ENCODE measurements at places on chromosomes 7 and 10.

DNA sequence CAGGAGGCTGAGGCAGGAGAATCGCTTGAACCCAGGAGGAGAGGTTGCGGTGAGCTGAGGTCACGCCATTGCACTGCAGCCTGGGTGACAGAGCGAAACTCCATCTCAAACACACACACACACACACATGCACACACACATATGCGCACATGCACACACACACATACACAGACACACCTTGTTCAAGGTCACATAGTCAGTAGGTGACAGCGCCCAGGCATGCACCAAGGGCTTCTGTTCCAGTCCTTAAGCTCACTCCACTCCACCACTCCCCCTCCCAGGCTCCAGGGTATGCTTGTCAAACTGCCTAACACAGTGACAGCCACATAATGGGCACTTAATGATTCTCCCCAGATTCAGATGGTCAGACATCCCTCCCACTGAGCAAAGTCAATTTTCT is 37.0 kb downstream of the KCNMA1 start:
- DNase-seq, result no peak

GRCh38 chr10:15879058-15879457 is 18.8 kb upstream of the MINDY3 start:
- DNase-seq, result no peak

GRCh38 chr10:48796713-48797245 is 112.1 kb downstream of the WDFY4 start:
- no peak for DNase-seq

GRCh38 chr7:146982482-146982881 is 865.9 kb downstream of the CNTNAP2 start:
- DNase-seq, result no peak

- DNase-seq, result no peak
Observed at GRCh38 chr10:86064219-86064618, 302.4 kb downstream of the GRID1 start.

GRCh38 chr7:133853706-133854276 is 273.3 kb upstream of the LRGUK start:
- peak; percentile 8 for DNase-seq

DNA sequence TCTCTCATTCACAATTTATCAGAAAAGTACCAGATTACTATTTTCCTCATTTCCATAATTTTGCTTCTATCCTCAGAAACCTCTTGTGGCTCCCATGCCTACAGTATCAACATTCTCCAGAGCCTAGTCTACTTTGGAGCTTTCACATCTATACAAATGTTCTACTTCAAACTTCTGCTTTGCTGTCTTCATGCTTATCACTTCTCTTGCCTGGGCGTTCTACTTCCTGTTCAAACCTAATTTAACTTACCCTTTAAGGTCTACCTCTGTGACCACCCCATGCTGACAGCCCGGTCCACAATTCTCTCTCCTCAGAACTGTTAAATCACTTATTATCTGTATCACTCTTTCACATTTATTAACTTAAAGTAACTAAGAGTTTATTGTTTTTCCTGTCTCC is 6.1 kb upstream of the PTPN12 start:
- DNase-seq, result no peak

DNA sequence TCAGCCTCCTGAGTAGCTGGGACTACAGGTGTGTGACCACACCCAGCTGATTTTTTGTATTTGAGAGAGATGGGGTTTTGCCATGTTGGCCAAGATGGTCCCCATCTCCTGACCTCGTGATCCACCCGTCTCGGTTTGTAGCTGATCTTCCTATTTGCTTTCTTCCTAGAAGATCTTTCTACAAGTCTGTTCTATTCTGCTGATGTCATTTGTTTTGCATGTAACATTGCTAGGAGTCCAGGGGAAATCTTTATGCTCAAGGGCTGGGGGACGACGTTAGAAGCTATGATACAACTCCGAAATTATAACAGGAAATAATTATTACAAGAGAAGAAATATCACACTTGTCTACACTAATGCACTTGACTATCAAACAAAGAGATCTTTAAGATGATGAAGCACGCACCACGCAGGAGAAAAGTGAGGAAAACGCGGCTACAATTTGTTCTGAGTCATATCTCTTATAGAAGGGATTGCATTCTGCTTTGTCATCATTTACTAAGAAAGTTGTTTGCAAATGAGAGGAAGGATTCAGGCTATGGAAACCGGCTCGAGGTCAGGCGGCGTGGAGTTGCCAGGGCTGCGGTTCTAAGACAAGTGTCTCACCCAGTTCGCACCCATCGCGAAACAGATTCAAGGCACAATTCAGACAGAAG is 103.0 kb upstream of the CARD11 start:
- DNase-seq, result peak; percentile 12

DNA sequence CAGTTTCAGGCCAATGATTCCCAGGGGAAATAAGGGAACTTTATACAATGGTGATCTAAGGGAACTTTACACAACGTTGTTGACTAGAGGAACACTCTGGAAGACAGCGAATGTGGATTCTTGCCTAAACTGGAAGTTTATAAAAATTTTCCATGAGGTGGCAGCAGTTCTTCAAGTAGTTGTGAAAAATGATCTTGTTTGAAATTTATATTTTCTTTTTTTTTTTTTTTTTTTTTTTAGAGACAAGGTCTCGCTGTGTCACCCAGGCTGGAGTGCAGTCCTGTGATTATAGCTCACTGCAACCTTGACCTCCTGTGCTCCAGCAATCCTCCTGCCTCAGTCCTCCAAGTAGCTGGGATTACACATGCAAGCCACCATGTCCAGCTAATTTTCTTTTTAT is 32.1 kb upstream of the GTF2I start:
- no peak for DNase-seq

- no peak for DNase-seq
Observed at GRCh38 chr7:20519645-20520044, 95.8 kb upstream of the ABCB5 start.

- no peak for DNase-seq
Observed at GRCh38 chr7:915291-916218, 38.9 kb downstream of the ADAP1 start.

GRCh38 chr10:91759581-91759986 is 38.6 kb upstream of the TNKS2 start:
- DNase-seq, result no peak

- DNase-seq, result no peak
Observed at GRCh38 chr10:112716076-112716475, 234.0 kb upstream of the TCF7L2 start.

GRCh38 chr10:116164291-116164690 is 108.7 kb downstream of the GFRA1 start:
- no peak for DNase-seq

DNA sequence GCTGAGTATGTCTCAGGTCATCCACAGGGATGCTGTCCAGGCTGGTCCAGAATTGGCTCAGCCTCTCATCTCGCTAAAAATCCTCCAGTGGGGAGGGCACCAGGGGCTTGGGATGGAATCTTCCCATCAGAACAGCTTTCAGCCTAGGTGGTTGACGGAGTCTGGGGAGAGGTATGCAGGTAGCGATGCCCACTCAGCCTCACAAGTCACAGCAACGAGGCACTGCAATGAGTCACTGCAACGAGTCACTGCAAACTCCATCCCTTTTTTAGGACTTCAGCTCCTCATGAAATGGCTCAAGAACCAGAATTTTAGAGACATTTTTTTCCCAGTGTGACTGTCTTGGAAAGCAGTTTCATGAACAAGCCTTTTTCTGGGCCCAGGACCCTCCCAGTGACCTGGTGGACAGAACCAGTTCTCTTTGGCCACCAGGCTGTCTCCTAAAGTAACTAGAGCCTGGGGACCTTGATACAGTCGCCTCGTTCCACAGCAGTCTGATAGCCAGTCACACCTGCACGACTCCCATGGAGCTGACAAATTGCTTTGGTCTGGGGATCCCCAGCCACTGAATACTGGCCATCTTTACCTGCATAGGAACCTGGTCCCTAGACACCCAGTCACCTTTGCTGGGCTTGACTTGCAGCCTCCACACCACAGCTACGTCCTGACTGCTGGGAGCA is 41.3 kb upstream of the PPP2R2D start:
- DNase-seq, result no peak

DNA sequence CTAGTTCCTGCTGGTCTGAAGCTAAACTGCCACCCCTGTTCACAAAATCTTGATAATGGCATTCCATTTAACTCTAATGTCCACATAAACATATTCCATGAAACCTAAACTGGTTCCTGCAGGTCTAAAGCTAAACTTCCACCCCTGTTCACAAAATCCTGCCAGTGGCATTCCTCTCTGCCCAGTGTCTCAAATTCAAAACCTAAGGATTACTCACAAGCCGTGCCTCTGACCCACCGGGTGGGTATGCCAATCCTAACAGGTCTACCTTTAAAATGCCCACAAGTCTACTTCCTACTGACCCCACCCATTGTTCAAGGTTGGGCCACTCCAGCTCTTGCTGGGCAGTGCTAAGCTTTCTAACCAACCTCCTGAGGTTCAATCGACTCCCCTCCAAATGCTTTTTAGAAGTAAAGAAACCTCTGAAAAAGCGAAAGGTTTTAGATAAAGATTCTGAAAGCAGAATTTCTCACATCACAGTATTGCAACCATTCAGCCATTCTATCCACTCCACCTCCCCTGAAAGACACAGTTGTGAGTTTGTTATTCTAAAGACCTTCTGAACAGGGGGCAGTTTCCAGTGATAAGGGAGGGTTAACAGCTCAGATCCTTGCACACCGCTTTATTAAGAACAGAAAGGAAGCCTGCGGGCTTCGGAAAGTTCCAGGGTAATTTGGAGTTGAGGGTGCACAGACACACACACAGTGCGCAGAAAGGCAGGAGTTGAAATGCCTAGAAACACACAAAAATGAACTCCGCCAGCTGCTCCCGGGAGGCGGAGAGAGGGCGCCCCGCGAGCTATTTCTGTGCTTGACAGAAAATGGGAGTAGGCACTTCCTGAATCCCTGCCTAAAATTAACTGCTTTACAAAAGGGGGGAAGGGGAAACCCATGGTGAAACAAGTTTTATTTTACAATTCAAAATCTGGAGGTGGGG is 87.7 kb downstream of the TNS3 start:
- no peak for DNase-seq

DNA sequence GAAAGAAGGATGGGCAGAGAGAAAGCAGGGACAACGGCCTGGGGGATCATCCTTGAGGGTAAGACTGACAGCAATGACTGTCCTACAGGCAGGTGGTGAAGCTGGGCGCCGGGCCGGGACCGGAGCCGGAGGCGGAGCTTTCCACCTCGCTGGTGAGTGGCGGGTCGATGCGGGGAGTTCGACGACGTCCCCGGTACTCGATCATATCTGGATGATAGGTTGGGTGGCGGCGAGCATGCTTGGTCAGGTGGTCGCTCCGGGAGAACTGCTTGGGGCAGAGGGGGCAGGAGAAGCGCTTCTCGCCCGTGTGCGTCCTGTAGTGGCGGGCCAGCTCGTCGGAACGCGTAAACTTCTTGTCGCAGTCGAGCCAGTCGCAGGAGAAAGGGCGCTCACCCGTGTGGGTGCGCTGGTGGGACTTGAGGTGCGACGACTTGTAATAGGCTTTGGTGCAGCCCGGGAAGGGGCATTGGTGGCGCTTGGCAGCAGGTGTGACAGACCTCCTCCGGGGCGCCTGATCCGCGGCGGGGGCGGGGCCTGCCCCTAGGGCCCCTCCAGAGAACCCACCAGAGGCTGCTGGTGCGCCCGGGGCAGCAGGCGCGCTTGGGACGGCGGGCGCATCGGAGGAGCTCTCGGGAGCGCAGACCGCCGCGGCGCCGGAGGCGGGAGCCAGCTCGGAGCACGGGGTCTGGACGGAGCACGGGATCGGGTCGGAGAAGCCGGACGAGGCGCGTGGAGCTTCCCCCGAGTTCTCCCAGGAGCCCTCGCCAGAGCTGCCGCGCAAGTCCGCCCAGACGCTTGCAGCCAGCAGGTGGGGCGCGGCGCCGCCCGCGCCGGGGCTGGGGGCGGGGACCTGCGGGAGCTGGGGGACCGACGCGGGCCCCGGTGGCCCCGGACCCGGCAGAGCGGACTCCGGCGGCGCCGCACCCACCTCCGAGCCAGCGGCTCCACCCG is 752 bp downstream of the KLF14 start:
- peak; percentile 9 for DNase-seq

- no peak for DNase-seq
Observed at GRCh38 chr7:96059075-96059474, 262.8 kb downstream of the SLC25A13 start.

- no peak for DNase-seq
Observed at GRCh38 chr7:128422842-128423241, 13.1 kb upstream of the IMPDH1 start.

GRCh38 chr7:87317691-87318245 is 27.7 kb upstream of the CROT start:
- no peak for DNase-seq

DNA sequence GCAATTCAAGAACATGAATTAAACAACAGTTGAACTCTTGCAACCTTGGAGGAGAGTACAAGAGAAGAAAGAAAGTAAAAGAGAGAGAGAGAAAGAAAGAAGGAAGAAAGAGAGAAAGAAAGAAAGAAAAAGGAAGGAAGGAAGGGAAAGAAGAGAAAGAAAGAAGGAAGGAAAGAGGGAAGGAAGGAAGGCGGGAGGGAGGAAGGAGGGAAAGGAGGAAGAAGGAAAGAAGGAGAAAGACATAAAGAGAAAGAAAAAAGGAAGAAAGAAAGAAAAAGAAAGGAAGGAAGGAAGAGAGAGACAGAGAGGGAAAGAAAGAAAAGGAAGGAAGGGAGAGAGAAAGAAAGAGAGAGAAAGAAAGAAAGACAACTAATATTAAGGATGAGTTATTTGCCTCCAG is 1106.7 kb downstream of the TYW1 start:
- DNase-seq, result no peak

DNA sequence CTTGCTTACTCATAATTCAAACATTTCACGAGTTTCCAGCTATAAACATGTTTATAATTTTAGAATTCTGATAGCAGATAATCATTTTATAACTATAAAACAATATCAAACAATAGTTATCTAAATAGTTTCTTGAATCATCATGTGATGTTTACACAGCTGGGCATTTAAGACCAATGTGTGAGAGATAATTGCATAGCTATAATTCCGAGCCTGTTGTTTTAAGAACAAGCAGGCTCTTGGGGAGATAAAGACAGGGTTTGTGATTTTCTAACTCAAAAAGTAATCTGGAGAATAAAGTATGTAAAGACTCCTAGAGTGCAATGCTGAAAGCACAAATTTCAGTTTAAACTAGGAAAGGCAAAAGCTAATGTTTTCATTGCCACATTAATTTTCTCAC is 331.2 kb downstream of the LRRTM3 start:
- no peak for DNase-seq

DNA sequence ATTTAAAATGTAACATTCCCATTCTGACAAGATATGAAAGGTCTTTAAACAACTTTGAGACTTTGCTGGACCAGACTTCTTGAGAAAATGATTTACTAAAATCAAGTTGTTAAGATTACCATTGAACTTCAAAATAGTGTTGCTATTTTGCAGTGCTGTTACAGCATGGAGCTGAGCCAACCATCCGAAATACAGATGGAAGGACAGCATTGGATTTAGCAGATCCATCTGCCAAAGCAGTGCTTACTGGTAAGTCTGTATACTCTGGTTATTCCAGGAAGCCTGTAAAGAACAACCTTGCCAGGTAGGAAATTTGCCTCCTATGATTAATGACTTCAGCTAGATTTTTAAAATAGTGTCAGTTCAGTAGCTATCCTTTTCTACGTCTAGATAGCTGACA is 18.8 kb downstream of the TNKS2 start:
- DNase-seq, result no peak

GRCh38 chr10:60461688-60462087 is 72.0 kb upstream of the ANK3 start:
- DNase-seq, result no peak
